Stimulated activated CD8-positive, alpha-beta memory T cell treated with anti-CD3 and anti-CD28 coated beads, Interleukin-15, amount 100 ng/mL, for 24 hours (primary cell): ENCODE measurements at places on chromosomes 16 and 17.

- DNase-seq = no peak
These were observed 1.4 kb upstream of the CD2BP2 start for GRCh38 chr16:30356401-30357084.

DNA sequence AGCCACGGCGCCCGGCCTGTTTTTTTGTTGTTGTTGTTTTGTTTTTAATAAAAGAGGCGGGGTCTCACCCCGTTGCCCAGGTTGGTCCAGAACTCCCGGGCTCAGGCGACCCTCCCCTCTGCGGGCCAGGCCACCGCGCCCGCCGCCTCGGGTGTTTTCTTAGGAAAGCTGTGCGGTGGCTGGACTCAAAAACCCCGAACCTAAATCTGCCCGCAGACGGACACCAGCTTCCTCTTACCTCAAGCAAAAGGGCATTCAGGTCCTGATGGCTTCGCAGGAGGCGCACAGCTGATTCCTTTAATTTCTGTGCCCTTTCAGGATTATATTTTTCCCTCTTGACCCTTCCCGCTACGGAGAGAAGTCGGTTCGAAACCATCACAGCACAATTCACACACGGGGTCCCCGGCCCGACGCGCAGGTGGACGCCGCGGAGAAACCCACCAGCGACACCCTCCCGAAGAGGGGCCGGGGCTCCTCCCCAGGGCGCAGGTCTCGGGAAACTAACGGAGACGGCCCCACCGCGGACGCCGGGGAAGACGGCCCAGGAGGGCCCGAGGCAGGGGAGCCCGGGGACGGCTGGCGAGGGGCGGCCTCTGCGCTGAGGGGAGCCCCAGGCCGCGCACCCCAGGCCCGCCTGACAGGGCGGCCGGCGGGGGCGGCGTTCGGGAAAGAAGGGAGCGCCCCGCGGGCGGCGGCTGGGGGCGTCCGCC, 653 bp downstream of the FANCA start:
- DNase-seq = no peak

DNA sequence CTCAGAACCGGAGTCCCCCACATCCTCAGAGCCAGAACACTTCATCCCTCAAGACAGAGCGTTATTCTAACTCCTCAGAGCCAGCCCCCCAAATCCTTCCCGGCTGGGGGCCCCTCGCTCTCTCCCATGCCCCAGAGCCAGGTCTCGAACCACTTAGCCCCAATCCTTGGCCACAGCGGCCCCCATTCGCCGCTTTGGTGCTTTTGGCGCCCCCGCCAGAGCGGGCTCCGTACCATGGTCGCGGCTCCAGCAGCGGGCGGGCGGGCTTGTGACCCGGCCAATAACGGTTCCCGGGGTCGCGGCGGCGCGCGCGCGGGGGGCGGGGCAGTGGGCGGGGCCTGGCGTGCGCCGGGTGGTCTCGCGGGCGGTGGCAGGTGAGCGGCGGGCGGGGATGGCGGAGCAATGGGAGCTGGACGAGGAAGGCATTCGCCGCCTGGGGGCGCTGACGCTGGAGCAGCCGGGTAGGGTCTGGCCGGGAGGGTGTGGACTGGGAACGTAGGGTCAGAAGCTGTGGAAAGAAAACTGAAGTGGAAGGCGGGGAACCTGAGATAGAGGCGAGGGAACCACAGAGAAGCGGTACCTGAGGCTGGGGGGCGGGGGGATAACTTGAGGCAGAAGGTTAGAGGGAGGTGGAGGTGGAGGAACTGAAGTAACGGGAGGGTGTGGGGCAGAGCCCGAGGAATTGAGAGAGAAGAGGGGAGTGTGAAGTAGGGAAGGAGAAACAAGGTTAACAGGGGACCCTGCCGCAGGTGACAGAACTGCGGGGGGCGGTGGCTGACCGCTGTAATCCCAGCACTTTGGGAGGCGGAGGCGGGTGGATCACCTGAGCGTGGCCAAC, at the start of the genes KCTD19 and LRRC36:
Gene KCTD19, minus strand, starts transcription at position 270 of the 838 bp plus-strand sequence. Its CDS starts 34 bp downstream, at position 236.
Gene LRRC36, plus strand, starts transcription at position 344 of the 838 bp plus-strand sequence. Its CDS starts 48 bp downstream, at position 392.
- peak; percentile 42 for DNase-seq

- peak; percentile 91 for DNase-seq
These were observed at the start of gene KCTD13 for GRCh38 chr16:29925781-29926710. Gene KCTD13 (minus strand): TSS chr16:29926226. CDS start chr16:29926033, 193 bp downstream.

DNA sequence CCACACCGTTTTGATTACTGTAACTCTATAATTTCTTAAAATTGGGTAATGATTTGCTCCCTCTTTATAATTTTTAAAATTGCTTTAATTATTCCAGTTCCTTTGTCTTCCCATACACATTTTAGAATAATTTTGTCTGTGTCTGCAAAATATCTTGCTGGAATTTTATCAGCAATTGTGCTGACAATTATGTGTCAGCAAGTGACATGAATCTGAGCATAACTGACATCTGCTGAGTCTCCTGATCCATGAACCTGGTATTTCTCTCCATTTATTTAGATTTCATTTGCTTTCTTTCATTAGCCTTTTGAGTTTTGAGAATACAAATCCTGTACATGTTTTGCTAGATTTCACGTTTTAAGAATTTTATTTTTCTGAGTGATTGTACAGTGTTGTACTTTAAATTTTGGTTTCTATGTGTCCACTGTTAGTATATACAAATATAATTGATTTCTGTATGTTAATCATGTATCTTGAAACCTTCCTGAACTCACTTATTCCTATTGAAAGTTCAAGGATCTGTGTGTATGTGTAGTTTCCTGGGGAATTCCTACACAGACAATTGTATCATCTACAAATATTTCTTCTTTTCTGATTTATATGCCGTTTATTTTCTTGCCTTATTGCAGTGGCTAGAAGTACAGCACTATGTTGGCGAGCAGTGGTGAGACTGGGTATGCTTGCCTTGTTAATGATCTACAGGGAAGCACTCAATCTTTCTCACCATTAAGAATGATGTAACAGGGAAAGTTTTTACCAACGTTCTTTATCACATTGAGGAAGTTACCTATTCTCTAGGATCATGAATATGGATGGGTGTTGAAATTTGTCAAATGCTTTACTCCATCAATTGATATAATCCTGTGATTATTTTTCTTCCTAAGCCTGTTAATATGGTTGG, 45.2 kb downstream of the N4BP1 start:
- DNase-seq = no peak

- DNase-seq = no peak
These were observed 2.2 kb downstream of the MLYCD start for GRCh38 chr16:83901101-83901500.

- no peak for DNase-seq
These were observed 8.6 kb downstream of the USP32 start for GRCh38 chr17:60383379-60383778.

- DNase-seq = no peak
These were observed 56.8 kb upstream of the ENDOV start for GRCh38 chr17:80358131-80358530.

DNA sequence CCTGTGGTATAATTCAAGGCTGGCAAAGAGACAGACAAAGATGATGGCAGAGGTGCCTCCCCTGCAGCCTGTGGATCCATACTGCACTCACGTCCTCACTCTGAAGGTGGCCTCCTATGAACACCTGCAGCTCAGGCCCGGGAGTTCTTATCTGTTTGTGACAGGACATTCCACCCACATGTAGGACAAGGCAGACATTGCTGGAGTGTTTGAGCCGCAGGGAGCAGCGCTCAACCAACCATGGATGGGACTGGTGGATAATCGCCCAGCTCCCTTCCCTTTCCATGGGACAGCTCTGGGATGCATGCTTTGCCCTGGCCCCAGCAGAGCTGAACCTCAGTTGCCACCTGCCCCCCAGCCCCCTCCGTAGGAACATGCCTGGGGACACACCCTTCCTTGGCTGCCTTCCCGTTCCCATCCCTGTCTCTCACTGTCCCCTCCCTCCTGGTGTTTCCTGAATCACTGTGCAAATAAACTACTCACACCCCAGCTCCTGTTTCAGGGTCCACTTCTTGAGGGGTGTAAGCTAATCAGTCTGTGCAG, 22.2 kb downstream of the ITPRIPL2 start:
- DNase-seq = no peak

- no peak for DNase-seq
These were observed 76.6 kb downstream of the TBC1D16 start for GRCh38 chr17:79959042-79959441.

DNA sequence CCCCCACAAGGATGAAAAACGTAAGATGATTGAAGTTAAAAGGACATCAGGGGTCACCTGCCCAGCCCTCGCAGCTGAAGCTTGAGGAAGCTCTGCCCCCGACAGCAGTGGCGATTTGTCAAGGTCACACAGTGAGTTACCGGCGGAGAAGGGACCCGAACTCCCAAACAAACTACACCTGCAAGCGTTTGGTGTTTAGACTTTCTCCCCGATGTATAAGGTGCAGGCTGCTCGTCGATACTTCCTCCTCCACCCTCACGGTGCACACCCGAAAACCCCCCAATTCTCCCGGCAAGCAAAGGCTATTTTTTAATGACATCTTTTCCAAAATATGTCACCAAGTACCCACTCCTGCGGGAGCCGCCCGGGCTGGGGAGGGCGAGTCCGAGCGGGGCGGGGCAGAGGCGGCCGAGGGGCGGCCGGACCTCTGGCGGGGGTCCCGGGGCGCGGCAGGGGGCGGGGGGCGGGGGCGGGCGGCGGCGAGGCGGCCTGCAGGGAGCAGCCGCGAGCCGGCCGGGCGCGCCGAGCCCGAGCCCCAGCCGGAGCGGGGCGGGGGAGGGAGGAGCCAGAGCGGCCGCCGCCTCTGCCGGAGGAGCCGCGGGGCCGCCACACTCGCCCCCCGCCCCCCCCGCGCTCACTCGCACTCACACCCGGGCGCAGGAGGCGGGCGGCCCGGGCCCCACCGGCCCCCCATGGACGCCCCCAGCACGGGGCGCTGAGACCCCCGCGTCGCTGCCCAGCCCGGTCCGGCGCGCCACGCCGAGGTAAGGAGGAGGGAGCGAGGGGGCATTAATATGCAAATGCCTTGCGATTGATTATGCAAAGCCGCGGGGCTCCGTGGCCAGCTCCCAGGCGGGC, at the start of gene THRA:
Gene THRA, plus strand, starts transcription at position 637 of the 858 bp plus-strand sequence. CDS start 11,524 bp downstream, outside the sequence.
- DNase-seq = no peak

DNA sequence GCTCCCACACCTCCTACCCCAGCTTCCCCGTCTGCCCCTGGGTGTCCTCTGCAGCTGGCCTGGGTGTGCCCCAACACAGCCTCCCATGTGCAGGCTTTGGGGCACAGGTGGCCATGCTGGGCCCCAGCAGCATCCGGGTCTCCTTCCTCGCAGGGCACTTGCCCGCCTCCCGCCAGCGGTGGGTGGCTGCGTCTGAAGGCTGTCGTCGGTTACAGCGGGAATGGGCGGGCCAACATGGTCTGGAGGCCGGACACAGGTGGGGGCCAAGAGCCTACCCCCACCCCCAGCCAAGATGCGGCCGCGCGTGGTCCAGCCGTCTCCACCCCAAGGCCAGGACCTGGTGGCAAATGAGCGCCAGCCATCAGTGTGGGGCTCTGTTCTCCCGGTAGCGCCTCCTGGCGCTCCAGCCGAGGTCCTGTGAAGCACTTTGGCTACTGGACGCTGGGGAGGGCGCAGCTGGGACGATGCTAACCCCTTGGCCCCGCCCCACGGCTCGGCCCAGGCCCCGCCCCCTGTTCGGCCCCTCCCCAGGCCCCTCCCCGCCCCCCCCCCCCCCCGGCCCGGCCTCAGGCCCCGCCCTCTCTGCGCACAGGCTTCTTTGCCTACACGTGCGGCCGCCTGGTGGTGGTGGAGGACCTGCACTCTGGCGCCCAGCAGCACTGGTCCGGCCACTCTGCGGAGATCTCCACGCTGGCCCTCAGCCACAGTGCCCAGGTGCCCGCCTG, 7.3 kb upstream of the RHOT2 start:
- DNase-seq = no peak

DNA sequence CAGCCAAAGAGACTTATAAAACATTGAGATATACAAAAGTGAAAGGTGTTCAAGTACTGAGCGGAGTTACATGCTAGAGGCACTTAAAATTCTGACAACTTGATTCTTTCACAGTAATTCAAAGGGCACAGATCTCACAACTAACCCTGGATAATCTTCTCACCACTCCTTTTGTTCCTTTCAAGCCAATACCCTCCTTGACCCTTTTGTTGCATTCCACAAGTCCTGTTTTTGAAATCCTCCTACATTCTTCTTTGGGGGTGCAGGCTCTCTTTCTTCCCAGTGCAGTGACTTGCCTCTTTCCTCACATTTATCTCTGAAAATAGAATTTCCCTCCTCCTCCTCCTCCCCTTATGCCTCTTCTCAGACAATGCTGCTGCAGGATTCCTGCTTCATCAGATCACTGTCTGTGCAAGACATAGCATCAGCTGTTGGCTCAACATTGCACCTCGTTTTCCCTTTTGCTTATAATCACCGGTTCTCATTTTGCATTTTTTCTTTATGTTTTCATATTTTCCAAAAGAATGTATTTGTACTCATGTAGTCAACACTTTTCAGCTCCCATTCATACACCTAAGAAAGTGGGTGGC, 199.3 kb downstream of the CDH8 start:
- no peak for DNase-seq

GRCh38 chr17:66313995-66314659, 11.7 kb downstream of the PRKCA start:
- no peak for DNase-seq

GRCh38 chr16:379183-379960, 2.4 kb downstream of the PGAP6 start:
- no peak for DNase-seq

GRCh38 chr17:56011406-56012131, 141.7 kb upstream of the ANKFN1 start:
- DNase-seq = no peak
